ENCODE measurements at places on chromosomes 5 and 9. TPM values are rescaled to one million over a fixed set of nuclear protein-coding genes. Genes with fewer than 3 reads are reported as not detected.

DNA sequence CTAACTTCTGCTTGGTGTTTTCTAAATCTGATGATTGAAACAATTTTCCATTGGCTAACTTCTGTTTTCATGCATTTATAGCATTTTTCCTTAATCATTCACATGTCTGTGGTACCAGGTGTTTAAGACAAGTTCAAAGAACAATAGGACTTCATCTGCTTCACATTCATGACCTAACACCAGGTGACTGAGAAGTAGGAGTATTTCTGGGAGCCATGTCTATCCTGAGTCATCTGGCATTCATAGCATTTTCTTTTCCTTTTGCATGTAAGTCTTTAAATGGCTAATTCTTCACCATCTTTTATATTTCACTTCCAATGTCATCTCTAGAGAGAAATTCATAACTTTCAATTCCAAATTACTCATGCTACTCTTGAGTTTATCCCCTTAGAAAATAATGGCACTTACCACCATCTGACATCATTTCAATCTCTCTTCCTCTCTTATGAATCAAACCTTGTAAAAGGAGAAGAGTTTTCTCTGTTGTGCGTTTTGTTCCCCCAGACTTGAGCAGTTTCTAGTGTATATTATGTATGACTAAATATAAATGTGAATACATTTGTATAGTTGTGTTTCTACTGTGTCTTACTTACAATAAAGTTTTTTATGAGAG is 1196.1 kb upstream of the CDH9 start:
- DNase-seq = no peak

GRCh38 chr5:174291-174600 is 17.0 kb upstream of the LRRC14B start:
- DNase-seq = no peak

- DNase-seq = no peak
These were observed 264.3 kb upstream of the PANK3 start for GRCh38 chr5:168843277-168844015.

DNA sequence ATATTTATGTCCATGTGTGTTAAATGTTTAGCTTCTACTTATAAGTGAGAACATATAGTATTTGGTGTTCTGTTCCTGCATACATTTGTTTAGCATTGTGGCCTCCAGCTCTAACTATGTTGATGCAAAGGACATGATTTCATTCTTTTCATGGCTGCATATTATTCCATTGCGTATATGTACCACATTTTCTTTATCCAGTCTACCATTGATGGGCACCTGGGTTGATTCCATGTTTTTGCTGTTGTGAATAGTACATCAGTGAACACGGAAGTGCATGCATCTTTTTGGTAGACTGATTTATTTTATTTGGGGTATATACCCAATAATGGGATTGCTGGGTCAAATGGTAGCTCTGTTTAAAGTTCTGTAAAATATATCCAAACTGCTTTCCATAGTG is 359.0 kb downstream of the SLCO4C1 start:
- DNase-seq = no peak

GRCh38 chr9:93899609-93900435 is 55.3 kb downstream of the BARX1 start:
- peak; percentile 25 for DNase-seq

DNA sequence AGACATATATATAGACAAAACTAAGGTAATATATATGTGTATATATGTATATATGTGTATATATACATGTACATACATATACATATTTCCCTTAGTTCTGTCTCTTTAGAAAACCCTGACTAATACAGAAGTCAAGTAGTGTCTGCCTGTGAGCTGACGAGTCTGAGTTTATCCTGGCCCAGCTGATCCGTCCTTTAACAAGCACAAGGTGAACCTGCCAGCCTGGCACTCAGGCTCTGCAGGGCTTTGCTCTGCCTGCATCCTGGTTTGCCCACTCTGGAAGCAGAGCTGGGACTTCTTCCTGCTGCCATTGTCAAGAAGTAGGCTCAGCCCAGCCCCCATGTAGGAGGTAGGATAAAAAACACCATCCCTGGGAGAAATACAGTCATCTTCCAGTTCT is 388.0 kb downstream of the ICE1 start:
- DNase-seq = no peak

DNA sequence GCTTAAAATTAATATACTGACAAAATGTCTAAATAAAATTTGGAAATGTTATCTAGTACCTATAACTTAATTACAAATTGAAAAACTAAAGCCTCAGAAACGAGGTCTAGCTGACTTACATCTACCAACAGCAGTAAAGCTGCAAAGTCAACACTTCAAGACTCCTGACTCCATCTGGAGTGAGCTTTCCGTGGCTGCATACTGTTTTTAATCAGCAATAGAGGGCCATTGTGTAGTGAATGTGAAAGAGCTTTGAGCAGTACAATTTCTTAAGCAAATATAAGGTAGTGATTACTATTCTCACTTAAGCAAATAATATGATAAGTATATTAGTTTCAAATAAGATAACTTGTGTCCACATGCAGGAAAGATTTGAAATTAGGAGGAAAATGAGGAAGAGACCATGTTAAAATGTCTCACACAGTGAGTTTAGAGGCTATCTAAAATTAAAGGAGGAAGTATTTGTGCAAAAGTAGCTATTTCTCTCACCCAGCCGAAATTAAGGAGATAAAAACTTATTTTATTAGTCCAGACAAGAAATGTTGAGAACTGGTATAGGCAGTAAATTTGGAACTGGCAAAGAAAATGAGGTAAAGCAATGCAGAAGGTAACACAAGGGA is 6.4 kb downstream of the SPINK6 start:
- DNase-seq = no peak

- no peak for DNase-seq
These were observed 44.9 kb upstream of the SNCAIP start for GRCh38 chr5:122267185-122267584.

DNA sequence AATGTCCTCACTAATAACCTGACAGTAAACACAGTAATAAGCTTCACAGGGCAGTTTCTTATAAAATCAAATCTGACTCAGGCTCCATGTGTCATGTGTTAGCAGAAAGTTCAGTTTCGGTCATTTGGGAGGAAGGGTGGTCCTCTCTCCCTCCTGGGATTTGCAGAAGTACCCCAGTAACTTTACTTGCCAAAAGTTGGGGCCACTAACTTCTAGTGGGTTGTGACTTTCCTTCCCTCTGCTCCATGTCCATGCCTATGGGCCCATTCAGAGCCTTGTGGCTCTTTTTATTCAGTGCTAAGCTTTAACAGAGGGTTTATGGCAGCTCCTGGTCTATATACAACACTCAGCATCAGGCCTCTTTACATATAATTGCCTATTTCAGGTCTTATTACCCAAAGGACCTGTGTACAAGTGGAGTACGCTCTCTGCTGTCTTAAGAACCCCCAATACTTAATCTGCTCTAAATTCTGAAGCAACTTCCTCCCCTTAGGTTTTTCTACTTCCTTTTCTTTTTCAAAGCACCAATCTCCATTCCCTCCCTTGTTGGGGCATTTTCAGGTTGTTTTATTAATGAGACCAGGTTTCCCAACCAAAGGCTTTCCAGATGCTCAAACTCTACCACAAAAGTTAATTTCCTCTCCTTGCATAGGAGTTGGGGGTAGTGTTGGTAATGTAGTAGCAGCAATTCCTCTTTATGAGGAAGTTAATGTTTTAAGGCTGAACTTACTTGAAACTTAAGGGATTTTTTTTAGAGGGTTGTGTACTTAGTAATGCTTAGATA is 107.7 kb downstream of the CCDC192 start:
- no peak for DNase-seq

DNA sequence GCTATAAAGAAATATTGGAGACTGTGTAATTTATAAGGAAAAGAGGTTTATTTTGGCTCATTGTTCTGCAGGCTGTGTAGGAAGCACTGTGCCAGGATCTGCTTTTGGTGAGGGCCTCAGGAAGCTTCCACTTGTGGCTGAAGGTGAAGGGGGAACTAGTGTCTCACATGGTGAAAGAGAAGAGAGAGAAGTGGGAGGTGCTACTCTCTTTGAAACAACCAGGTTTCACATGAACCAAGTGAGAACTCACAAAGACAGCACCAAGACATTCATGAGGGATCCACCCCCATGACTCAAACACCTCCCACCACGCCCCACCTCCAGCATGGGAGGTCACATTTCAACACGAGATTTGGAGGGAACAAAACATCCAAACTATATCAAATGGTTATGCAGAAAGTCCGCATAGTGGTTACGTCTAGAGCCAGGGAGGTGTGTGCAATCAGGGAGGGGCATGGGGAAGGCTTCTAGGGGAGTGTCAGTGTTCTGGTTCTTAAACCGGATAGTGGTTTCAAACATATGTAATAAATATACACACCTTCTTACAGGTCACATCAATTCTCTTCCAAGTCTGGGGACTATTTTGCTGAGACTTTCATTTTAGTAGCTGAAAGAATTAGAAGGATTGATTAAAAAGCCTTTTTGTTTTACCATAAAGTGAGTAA is 113.0 kb downstream of the TRIO start:
- no peak for DNase-seq

DNA sequence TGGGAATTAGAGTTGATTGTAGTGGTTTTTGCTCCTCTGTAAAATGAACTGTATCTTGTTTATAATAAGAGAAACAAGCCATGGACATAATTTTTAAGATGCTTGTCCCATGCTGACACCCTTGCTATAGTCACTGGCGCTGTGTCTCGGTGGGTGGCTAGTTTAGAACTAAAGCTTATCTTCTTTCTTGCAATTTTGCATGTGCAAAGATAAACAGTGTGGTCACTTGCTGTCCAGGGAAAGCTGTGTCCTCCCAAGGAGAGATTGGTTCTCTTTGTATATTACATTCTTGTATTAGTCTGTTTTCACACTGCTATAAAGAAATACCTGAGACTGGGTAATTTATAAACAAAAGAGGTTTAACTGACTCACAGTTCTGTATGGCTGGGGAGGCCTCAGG is 143.8 kb downstream of the MELK start:
- DNase-seq = peak; percentile 89

- DNase-seq = no peak
These were observed 13.8 kb downstream of the PTGES2 start for GRCh38 chr9:128113526-128114325.

DNA sequence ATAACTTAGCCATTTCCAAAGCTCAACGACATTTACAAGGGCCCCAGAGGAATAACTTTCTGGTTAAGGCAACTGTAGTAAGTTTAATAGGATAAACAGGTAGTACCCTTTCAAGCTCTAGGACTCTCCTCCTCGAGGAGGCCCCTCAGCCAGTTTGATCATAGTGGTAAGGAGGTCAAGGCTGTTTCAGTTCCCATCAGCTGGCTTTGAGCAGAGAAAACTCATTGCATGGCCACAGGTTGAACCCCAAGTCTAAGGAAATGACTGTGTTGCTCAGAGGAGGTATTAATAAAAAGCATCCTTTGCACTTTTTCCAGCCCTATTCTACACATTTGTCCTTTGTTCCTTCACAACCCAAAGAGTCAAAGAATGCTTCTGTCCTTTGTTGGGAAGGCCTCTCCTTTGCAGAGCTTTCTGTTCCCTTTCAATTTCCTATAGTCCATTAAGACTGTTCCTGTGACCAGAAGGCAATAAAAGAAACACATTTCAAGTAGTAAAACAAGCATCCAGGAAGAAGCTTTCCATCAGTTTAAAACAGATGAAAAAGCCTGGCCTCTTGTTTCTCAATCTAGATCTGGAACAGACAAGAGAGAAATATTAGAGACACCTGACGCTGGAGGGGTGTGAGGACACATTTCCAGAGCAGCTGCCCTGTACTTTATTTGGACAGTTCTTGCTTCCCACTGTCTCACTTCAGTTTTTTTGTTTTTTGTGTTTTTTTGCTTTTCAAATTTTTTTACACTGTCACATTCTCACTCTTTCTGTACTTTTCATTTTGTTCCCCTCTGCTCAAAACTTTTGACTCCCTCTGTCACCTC is 54.1 kb downstream of the PRRC1 start:
- no peak for DNase-seq

DNA sequence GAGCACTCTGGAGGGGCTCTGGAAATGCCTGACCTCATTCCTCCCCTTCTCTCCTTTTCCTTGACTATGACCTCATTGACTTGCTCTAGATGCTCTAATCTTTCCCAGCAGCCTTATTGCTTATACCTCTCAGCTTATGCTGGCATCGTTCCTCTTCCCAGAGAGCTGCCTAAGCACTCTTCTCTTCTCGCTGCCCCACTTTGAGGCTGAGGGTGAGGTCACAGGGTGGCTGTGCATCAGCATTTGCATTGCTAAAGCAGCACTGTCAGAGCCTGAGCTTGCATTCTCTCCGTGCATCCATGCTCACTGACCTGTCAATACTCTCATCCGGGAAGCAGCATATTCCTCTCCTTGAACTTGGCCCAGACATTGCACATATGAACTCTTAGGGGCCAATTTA is 96.4 kb upstream of the NTRK2 start:
- no peak for DNase-seq

DNA sequence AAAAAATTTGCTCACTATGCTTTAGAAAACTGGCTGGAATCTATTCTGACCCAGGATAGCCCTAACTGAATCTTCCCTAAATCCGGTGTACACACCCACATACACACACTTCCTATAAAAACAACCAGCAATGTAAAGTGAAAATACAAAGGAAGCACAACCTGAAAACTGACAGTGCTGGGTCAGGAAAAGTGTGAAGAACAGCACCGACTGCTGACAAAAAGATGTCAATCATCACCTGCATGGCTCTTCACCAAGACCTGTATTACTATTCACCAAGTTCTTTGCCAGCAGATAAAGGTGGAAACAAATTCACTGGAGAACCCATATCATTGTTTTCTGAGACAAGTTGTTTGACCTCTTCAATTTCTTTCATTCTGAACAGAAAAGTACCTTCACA is 293.8 kb upstream of the GRAMD2B start:
- no peak for DNase-seq

DNA sequence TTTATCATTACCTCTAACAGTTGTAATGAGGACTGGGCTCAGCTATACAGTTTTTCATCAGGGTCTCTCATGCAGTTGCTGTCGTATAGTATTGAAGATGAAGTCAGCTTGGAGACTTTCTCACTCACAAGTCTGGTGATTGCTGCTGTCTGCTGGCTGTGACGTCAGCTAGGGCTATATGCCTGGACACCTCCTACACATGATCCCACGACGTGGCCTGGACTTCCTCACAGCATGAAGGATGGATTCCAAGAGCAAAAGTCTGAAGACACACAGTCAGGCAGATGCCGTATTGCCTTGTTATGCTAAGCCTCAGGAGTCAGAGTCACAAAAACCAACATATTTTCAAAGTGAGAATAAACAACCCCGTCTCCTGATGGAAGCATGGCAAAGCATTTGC is 193.3 kb downstream of the LURAP1L start:
- DNase-seq = no peak

GRCh38 chr5:59709846-59710245 is 183.7 kb downstream of the PDE4D start:
- peak; percentile 56 for DNase-seq

GRCh38 chr5:79992891-79993657 is 2.0 kb upstream of the MTX3 start:
- no peak for DNase-seq

NEURL1B gene
- total RNA-seq = 15.4 TPM

GPR151 gene
- not detected for total RNA-seq

TAF11L6 gene
- total RNA-seq = not detected

SPAG8 gene
- not detected for total RNA-seq

PCDHGA3 gene
- total RNA-seq = not detected

ZNF622 gene
- total RNA-seq = 70.2 TPM

PDE6A gene
- total RNA-seq = not detected

CCNI2 gene
- total RNA-seq = not detected

PKN3 gene
- total RNA-seq = 13.6 TPM
